ENCODE measurements at places on chromosomes 1 and 21. TPM values are rescaled to one million over a fixed set of nuclear protein-coding genes. Genes with fewer than 3 reads are reported as not detected.

GRCh38 chr1:111963985-111964738, 25.3 kb downstream of the KCND3 start:
- H3K4me1 ChIP-seq = peaks cover 5% of the 10 kb centered on the region
- no peak overlapping the region for H3K4me3 ChIP-seq
- DNase-seq = no peak
- H3K27me3 ChIP-seq = peaks cover 64% of the 10 kb centered on the region
- H3K36me3 ChIP-seq = no peaks in the 10 kb centered on the region

SYCP1 gene
- not detected for polyA plus RNA-seq

- no peak for DNase-seq
- H3K4me1 ChIP-seq = peaks cover 12% of the 10 kb centered on the region
- H3K27me3 ChIP-seq = peaks cover 41% of the 10 kb centered on the region
- H3K27ac ChIP-seq = no peak overlapping the region
- peaks cover 6% of the 10 kb centered on the region for H3K36me3 ChIP-seq
Observed at GRCh38 chr1:117633423-117633822, 27.6 kb downstream of the TENT5C start.

DNA sequence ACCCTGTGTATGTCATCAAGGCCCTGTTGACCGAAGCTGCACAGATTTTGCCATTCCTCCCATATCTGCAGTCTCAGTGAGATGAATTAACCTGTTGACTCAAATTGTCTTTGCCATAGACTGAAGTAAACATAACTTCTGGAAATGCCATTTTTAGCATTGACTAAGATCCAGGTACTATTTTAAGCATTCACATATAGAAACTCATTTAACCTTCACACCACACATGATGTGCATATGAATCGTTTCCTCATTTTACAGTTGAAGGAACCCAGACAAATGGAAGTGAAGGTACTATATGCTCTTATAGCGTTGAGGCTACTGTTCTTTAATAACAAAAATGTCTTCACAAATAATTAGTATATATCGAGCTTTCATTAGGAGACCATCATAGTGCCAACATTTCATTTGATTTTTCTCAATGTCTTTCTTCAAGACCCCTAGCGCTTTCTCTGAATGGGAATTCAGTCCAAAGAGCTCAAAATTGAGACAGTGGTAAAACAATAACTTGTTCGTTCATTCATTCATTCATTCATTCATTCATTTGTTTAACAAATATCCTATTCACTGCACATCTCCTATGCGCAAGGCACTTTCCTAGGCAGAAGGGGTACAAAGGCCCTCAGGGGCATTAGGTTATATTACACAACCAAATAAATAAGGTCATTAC, 444.7 kb downstream of the ADGRL2 start:
- peaks cover 4% of the 10 kb centered on the region for H3K36me3 ChIP-seq
- no peak overlapping the region for H3K4me3 ChIP-seq
- no peak overlapping the region for H3K27ac ChIP-seq

GRCh38 chr1:52532731-52533327, 20.1 kb downstream of the TUT4 start:
- no peak overlapping the region for H3K4me3 ChIP-seq
- H3K4me1 ChIP-seq = peaks cover 22% of the 10 kb centered on the region
- H3K36me3 ChIP-seq = peaks cover 9% of the 10 kb centered on the region
- no peaks in the 10 kb centered on the region for H3K27me3 ChIP-seq
- H3K27ac ChIP-seq = no peak overlapping the region
- no peak for DNase-seq

- H3K4me1 ChIP-seq = peaks cover 2% of the 10 kb centered on the region
- H3K4me3 ChIP-seq = no peak overlapping the region
- H3K27ac ChIP-seq = no peak overlapping the region
- DNase-seq = no peak
Observed at GRCh38 chr1:43621861-43622260, 28.1 kb upstream of the KDM4A start.

PKP1 gene
- polyA plus RNA-seq = not detected

DNA sequence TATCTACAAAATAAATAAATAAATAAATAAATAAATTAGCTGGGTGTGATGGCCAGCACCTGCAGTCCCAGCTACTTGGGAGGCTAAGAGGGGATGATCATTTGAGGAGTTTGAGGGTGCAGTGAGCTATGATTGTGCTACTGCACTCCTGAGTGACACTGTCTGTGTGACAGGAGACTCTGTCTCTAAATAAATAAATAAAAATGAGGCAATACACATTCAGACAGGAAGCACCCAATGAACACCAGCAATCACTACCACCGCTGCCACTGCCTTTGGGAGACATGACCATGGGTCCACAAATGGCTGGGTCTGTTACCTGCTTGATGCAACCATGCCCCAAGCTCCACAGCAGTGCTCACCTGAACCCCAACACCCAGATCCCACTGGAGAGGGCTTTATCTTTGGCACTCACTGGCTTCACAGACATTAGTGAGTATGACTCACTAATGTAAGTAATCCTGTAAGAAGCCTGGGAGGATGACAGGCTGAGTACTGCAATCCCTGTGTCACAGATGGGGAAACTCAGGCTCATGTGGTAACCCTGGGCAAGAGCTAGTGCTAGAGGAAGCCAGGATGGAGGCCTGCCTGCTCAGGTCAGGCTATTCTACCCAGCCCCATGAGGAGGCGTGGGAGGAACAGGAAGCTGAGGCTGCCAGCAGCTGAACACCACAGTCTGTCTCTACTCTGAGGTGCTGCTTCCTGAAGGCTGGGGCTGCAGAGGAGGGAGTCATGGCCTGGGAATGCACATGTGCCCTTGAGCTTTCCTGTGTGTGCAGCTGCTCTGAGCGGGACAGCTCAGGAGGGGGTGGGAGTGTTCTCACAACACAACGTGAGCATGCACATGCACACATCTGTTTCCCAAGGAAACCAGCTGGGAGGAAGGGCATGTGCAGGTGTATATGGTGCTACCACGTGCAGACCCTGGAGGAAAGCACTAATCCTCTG, 43.0 kb downstream of the SLC9A1 start:
- peak overlapping the region; percentile 89 for H3K4me3 ChIP-seq
- peaks cover 3% of the 10 kb centered on the region for H3K36me3 ChIP-seq
- H3K27ac ChIP-seq = peak overlapping the region; percentile 92
- no peaks in the 10 kb centered on the region for H3K27me3 ChIP-seq

- H3K27me3 ChIP-seq = no peaks in the 10 kb centered on the region
- no peak overlapping the region for H3K27ac ChIP-seq
- H3K4me3 ChIP-seq = no peak overlapping the region
- no peaks in the 10 kb centered on the region for H3K36me3 ChIP-seq
- no peak for DNase-seq
- peaks cover 6% of the 10 kb centered on the region for H3K4me1 ChIP-seq
Observed at GRCh38 chr1:172917972-172918371, 132.8 kb downstream of the TNFSF18 start.

DNA sequence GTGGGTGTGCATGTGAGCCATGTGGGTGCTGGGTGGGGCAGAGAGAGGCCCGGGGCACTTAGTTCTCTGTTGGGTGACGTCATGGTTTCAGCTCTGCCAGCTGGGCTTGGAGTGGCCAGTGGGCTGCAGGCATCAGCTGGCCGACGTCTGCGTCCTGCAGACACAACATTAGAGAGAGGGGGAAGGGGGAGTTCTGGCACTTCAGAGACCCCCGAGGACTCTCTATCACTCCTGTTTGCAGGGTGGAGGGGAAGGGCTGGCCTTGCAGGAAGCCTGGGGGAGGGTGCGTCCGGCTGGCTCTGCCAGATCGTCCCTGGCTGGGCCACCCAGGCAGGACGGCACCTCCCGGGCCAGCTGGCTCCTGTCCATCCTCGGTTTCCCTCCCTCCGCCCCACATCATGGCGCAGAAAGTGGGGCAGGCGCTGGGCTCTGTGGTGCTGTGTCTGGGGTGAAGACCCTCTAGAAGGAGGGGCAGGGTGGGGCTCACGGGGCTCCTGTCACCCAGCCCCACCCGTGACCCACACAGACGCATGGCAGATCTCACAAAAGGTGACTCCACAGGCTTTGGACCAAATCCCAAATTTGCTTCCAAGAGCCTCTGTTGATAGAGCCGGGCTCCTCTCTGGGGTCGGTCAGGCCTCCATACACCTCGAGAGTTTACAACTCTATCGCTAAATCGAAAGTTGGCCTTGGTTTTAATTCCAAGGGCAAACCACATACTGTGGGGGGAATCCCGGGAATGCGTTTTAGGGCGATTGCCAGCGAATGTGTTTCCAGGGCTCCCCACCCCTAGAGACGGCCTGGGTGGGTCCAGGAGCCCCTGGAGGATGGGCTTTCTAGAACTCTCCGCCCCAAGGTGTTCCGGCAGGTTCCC, 73.4 kb upstream of the TTC34 start:
- DNase-seq = no peak
- no peak overlapping the region for H3K27ac ChIP-seq
- peaks cover 6% of the 10 kb centered on the region for H3K27me3 ChIP-seq
- no peaks in the 10 kb centered on the region for H3K4me1 ChIP-seq
- H3K4me3 ChIP-seq = no peak overlapping the region

DNA sequence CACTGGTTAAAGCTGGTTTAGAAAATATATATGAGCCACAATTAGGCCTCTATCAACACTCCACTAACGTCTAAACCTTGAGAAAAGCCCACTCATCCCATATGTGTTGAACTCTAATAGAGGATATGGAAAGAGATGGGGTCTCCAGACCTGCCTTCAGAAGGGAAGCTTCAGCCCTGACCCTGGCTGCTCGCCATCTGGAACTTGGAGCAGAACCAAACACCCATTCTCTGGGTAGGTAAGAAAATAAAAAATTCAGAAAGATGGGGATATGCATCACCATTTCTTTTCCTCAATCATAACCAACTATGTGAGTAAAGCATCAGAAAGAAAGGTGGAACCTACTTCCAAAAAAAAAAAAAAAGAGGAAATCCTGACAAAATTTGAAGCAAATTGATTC, 666.2 kb downstream of the PTPRC start:
- H3K4me3 ChIP-seq = no peak overlapping the region
- no peaks in the 10 kb centered on the region for H3K4me1 ChIP-seq
- peaks cover 17% of the 10 kb centered on the region for H3K27me3 ChIP-seq
- H3K36me3 ChIP-seq = no peaks in the 10 kb centered on the region
- DNase-seq = no peak
- no peak overlapping the region for H3K27ac ChIP-seq

GRCh38 chr1:149848340-149849110, 50.8 kb upstream of the BOLA1 start:
- no peak for DNase-seq
- H3K4me1 ChIP-seq = peaks cover 40% of the 10 kb centered on the region
- H3K36me3 ChIP-seq = peaks cover 25% of the 10 kb centered on the region
- H3K27ac ChIP-seq = peak overlapping the region; percentile 92

DNA sequence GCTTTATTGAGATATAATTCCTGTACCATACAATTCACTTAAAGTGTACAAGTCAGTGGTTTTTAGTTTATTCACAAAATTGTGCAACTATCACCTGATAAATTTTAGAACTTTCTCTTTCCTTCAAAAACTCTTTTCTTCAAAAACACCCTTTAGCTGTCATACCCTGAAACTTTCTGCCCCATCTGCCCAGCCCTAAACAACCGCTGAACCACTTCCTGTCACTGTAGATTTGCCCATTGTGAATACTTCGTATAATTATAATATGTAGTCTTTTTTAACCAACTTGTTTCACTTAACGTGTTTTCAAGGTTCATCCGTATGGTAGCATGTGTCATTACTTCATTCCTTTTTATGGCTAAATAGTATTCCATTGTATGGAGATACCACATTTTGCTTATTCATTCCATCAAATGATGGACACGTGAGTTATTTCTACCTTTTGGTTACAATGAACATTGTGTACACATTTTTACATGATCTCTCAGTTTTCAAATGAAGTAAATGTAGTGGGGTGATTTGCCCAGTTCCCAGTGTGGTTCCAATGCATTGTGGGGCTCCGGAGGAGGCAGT, 37.9 kb downstream of the WNT4 start:
- peak overlapping the region; percentile 59 for H3K4me3 ChIP-seq
- DNase-seq = peak; percentile 36
- H3K36me3 ChIP-seq = peaks cover 50% of the 10 kb centered on the region
- no peaks in the 10 kb centered on the region for H3K27me3 ChIP-seq
- peaks cover 85% of the 10 kb centered on the region for H3K4me1 ChIP-seq

MIXL1 gene
- 0.13 TPM for polyA plus RNA-seq

- no peaks in the 10 kb centered on the region for H3K27me3 ChIP-seq
- no peak for DNase-seq
- no peaks in the 10 kb centered on the region for H3K36me3 ChIP-seq
- H3K27ac ChIP-seq = no peak overlapping the region
- no peaks in the 10 kb centered on the region for H3K4me1 ChIP-seq
- H3K4me3 ChIP-seq = no peak overlapping the region
Observed at GRCh38 chr1:61226791-61227567, 144.6 kb downstream of the NFIA start.

DNA sequence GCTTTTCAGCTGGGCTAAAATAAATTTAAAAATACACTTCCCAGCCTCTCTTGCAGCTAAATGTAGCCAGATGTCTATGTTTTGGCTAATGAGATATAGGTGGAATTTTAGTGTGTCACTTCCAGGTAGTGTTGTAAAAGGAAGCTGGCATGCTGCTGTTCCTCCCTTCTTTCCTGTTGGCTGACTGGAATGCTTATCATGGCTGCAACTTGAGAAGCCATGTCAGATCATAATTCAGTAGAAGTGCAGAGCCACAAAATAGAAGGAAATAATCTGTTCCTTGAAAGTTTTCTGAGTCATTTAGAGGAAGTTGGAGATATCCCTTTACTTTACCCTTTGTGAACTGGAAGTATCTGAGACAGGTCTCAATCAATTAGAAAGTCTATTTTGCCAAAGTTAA, 10.9 kb upstream of the RBM15 start:
- no peaks in the 10 kb centered on the region for H3K27me3 ChIP-seq
- DNase-seq = no peak
- no peak overlapping the region for H3K27ac ChIP-seq
- no peak overlapping the region for H3K4me3 ChIP-seq

- H3K27me3 ChIP-seq = no peaks in the 10 kb centered on the region
- H3K4me3 ChIP-seq = no peak overlapping the region
- no peak for DNase-seq
- H3K36me3 ChIP-seq = no peaks in the 10 kb centered on the region
Observed at GRCh38 chr1:187928288-187928687, 1099.5 kb downstream of the PLA2G4A start.

- no peaks in the 10 kb centered on the region for H3K36me3 ChIP-seq
- H3K4me3 ChIP-seq = no peak overlapping the region
- DNase-seq = no peak
- no peak overlapping the region for H3K27ac ChIP-seq
- peaks cover 15% of the 10 kb centered on the region for H3K27me3 ChIP-seq
Observed at GRCh38 chr1:115266729-115267421, 71.2 kb downstream of the NGF start.

DNA sequence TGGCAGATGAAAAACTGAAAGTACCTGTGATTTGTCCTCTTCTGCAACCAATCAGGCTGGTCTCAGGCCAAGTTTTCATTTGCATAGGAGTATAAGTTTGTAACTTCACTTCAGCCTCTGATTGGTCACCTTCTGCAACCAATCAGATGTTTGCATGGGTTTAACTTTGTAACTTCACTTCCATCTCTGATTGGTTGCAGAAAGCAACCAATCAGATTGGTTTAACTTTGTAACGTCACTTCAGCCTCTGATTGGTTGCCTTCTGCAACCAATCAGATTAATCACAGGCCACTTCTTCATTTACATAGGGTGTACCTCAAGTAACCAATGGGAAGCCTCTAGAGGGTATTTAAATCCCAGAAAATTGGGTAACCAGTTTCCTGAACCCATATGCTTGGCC, 18.9 kb upstream of the TUT4 start:
- no peaks in the 10 kb centered on the region for H3K36me3 ChIP-seq
- no peak overlapping the region for H3K27ac ChIP-seq
- no peak overlapping the region for H3K4me3 ChIP-seq
- peaks cover 26% of the 10 kb centered on the region for H3K4me1 ChIP-seq

SLFNL1 gene
- polyA plus RNA-seq = 0.12 TPM

- no peaks in the 10 kb centered on the region for H3K36me3 ChIP-seq
- peaks cover 70% of the 10 kb centered on the region for H3K27me3 ChIP-seq
- H3K4me1 ChIP-seq = peaks cover 12% of the 10 kb centered on the region
- no peak for DNase-seq
- no peak overlapping the region for H3K27ac ChIP-seq
Observed at GRCh38 chr1:111988377-111988742, 1.1 kb downstream of the KCND3 start.
